ENCODE measurements at places on chromosomes 6 and 20.
A peak's percentile ranks its signal among the peaks of the same experiment; 100 is the strongest.

GRCh38 chr6:25981568-25982263 is 19.1 kb downstream of the TRIM38 start:
- no peak for DNase-seq

GRCh38 chr6:68196645-68197044 is 438.4 kb upstream of the ADGRB3 start:
- no peak for DNase-seq

- DNase-seq, result no peak
Measured at GRCh38 chr6:169996378-169997051, 245.1 kb downstream of the ERMARD start.

DNA sequence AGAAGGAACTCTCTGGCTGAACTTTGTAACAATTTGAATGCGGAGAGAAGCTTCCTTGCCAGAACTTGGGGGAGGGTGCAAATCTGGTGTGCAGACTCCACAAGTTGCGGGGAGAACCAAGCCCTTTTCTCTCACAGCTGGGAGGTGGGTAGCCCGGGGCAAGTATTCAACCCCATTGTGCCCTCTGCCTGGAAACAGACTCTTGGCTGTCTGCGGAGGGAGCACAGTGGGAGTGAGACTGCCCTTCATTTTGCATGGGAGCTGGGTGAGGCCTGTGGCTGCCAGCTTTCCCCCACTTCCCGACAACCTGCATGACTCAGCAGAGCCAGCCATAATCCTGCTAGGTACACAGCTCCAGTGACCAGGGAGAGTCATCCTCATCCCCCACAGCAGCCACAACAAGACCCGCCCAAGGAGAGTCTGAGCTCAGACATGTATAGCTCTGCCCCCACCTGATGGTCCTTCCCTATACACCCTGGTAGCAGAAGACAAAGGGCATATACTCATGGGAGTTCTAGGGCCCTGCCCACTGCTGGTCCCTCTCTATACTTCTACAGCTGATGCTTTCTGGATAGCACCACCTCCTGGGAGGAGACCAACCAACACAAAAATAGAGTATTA is 29.4 kb upstream of the TPD52L1 start:
- no peak for DNase-seq

GRCh38 chr20:682123-682522 is 6.5 kb upstream of the SCRT2 start:
- DNase-seq, result no peak

DNA sequence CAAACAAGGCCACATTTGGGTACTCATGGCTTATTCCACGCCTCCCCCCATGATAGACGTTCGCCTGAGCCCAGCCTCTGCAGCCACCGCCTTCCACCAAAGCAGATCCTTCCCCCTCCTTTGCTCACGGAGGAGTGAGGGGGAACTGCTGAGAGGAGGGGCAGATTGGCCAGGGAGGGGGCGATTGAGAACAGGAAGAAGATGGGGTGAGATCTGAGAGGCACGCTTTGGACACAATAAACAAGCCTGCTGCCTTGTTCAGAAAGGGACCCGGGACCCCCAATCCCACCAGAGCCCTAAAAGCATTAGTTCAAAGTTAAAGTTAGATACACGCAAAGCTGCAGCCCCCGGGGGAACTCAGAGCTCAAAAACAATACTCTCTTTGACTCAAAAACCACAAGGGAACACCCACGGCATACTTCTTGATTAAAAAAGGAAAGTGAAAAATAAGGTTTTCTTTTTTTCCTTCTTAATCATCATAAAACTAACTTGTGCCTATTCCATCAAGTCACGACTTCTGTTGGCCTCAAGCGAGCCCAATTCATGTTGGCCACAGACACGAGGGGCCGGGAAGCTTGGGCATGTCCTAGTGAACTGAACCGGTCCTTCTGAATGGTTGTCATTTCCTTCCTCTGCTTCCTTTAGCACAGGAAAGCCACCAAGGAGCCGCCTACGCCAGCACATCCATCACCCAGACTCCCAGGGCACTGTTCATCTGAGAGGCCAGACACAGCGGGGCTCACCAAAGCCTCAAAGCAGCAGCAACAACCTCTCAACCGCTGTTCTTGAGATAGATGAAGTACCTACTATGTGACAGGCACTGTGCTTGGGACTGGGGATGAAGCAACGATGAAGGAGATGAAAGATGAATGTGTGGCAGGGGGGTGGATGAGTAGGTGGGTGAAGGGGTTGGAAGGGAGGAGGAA is 44.7 kb downstream of the NFATC2 start:
- DNase-seq, result no peak

DNA sequence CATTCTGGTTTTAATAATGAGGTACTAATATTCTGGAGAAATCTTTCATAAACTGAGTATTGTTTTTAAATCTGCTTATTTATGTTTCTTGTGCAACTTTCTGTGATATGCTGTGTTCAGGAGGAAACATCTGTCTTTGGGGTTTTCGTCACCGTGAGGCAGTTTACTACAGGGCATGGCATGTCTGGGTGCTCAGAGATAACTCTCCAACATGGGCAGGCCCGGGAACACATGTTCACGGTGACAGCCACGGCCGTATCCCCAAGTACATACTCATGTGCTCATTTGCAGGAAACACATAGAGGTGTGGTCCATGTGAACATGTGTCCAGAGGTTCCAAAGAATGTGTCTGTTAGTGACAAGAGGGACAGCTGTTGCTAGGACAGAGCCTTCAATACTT is 62.1 kb upstream of the CNKSR3 start:
- DNase-seq, result no peak

DNA sequence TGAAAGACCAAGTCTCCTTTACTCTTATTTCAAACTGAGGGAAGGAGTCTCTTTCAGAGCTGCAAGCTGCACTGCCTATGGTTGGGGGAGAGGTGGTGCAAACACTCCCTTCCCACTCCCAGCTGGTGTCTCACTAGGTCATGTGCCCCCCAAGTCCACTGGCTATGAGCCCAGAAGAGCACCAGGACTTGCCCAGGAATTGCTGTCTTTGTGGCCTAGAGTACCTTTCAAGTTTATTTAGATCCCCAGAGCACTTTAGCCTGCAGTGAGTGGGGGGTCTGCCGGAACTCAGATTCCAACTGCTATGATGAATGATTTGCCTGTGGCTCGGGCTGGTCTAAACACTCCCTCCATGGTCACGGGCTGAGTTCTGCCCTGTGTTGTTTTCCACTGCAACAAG is 192.6 kb upstream of the CITED2 start:
- no peak for DNase-seq

GRCh38 chr20:46308258-46309157 is at the start of gene CDH22:
Gene CDH22, minus strand, starts transcription at chr20:46308498. Its CDS starts 57,204 bp downstream, at chr20:46251294.
- DNase-seq, result no peak

GRCh38 chr6:43170417-43170930 is 595 bp upstream of the SRF start:
- no peak for DNase-seq

DNA sequence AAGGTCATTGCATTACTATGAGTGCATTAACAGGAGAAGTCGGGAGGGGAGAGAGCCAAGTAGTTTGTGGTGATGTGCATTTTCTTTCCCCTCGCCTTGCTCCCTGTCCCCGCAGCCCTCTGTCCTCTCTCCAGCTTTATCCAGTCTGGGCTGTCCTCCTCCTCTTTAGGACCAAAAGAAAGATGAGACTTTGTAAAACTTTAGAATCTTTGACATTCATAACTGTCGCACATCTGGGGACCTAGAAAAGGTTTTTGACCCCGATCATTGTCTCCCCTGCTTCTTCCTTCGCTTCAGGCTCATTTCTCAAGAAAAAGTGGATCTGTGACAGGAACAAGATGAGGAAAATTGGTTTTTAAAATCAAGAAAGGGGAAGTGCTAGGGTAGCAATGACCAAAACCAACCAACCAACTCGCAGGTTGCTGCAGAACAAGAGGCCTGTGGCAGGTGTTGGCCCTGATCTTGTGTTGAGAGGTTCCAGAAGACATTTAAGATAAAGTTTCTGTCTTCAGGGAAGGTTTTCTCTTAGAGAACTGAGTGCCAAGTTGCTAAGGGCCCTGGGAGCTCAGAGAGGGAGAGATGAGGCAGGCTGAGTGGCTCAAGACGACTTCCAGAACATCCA is 17.6 kb downstream of the SYTL3 start:
- DNase-seq, result no peak

- DNase-seq, result peak; percentile 3
Measured at GRCh38 chr6:125597411-125598253, 151.8 kb upstream of the HEY2 start.

Measured in GM04504 (cell line).